ENCODE measurements at places on chromosomes 4 and X.

DNA sequence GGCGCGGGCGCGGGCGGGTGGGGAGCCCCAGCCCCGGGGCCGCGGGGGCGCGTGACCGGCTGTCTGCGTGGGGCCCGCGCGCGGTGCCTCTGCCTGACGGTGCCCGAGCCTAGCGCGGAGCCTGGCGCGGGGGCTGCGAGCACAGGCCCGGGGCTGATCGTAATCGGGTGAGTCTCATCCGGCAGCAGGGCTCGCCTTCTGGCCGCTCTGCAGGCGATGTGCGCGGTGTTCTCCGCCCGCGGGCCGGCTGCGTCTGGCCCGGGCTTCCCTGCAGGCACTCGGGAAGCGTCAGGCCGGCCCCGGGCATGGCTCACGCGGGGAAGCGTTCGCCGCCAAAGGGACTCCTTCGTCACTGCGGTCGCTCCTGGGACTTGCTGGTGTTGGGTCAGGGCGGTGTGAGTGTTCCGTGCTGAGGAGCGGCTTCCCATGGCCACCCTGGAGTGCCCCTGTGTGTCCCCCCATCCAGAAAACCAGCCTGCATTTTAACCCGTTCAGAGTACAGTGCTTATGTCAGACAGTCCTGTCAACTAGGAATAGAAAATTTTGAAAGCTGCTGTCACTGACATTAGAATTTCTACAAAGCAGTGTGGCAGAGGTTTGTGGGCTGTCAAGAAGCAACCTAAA lies 40.6 kb downstream of the FAM149A start:
- DNase-seq = no peak

- no peak for DNase-seq
These were observed 486.2 kb downstream of the TRAM1L1 start for GRCh38 chr4:116598980-116599789.

DNA sequence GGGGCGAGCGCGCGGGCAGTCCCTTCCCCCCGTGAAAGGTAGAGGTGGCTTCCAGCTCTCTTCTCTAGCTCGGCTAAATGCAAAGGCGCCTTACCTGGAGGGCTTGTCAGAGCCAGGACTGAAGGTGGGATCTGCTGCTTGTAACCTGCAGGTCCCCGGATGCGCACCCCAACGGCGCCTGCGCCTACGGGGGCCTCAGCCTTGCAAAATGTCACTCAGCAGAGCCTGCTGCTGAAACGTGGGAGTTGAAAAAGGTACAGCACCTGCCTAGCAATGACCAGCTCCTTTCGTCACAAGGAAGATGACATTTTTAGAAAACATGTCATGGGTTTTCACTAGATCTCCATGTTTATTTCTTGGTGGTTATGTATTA lies 583 bp downstream of the ABHD18 start:
- DNase-seq = peak; percentile 34

GRCh38 chrX:134174859-134175258 lies 62.1 kb upstream of the CCDC160 start:
- DNase-seq = no peak

DNA sequence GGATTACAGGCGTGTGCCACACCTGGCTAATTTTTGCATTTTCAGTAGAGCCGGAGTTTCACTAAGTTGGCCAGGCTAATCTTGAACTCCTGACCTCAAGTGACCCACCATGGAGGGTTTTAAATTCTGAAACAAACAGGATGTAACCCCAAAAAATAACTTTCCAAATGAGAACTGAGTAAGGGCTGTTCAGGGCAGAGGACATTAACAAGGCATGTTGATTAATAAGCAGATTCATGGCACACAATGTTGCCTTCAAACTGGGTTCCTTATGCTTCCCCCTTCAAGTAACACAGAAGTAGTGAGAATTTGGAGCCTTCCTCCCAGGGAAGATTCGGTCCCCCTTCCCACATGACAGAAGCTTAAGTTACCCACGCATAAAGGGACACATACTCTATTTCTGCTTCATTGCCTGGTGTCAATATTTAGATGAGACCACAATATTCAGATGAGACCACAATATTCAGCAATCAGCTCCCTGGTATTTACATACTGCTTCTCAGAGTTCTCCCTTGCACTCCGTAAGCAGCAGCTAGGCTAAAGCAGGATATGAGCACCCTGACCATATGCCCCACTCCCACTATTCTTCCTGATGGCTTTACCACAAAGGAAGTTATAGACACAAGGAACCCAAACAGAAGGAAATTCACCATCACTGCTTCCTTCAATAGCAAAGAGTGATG lies 21.4 kb downstream of the GRSF1 start:
- no peak for DNase-seq

- DNase-seq = no peak
These were observed 42.7 kb downstream of the CCNG2 start for GRCh38 chr4:77199701-77200100.

DNA sequence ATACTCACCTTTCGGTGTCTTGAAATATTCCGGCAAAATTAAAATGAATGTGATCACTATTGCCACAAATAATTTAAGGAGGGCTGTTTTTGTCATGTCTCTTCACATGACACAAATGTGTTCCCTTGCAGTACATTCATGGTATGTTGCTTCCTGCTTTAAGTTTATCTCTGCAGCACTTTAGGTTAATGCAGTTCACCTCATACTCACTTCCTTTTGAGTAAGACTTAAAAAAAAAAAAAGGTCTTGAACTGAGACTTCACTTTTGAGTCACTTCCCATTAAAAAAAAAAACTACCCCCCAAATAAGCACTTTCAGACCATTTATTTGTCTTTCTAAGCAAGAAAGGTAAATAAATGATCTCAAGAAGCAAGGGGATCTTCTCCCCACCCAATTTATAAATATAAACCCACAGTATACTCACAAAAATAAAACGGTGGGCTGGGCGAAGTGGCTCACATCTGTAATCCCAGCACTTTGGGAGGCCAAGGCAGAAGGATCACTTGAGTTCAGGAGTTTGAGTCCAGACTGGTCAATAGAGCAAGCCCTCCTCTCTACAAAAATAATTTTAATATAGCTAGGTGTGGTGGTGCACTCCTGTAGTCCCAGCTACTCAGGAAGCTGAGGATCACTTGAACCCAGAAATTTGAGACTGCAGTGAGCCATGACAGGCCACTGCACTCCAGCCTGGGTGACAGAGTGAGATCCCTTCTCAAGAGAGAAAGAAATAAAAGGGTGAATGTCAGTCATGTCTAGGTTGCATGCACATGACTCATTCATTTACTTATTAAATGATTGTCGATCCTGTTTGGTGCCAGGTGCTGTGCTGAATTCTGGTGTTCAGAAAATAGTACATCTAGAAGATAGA lies at the start of gene TMEM156:
TSS of gene TMEM156 (minus strand) at position 192 of the 868 bp plus-strand sequence. CDS start at position 96, 96 bp downstream.
- DNase-seq = peak; percentile 13

GRCh38 chrX:100413229-100413628 lies 3.2 kb upstream of the PCDH19 start:
- peak; percentile 27 for DNase-seq

GRCh38 chr4:173505924-173506518 lies 24.0 kb downstream of the HAND2 start:
- no peak for DNase-seq

DNA sequence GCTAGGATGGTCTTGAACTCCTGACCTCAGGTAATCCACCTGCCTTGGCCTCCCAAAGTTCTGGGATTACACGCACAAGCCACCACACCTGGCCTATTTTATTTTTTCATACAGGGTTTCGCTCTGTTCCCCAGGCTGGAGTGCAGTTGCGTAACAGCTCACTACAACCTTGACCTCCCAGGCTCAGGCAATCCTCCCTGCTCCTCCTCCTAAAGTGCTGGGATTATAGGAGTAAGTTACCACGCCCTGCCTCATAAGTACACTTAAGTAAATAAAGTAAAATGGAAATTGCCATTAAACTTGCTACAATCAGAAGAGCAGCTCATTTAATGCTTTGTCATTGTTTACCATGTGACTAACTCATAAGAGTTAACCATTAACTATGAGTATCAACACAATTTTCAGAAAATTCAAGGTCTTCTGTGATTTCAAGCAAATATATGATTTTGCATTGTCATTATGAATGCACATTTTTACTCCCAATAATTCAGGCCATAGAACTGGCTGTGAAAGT lies 12.3 kb downstream of the UGDH start:
- DNase-seq = no peak

DNA sequence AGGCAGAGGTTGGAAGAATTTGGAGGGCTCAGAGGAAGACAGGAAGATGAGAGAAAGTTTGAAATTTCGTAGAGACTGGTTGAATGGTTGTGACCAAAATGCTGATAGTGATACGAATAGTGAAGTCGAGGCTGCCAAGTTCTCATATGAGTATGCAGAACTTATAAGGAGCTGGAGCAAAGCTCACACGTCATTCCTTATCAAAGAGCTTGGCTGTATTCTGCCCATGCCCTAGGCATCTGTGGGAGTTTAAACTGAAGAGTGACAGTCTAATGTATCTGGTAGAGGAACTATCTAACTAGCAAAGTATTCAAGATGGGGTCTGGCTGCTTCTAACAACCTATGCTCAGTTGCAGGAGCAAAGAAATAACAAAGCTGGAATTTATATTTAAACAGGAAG lies 102.1 kb downstream of the PCDH18 start:
- no peak for DNase-seq

- DNase-seq = no peak
These were observed 13.4 kb upstream of the NHS start for GRCh38 chrX:17361620-17362019.

GRCh38 chr4:7811536-7812191 lies 128.0 kb downstream of the AFAP1 start:
- DNase-seq = no peak

DNA sequence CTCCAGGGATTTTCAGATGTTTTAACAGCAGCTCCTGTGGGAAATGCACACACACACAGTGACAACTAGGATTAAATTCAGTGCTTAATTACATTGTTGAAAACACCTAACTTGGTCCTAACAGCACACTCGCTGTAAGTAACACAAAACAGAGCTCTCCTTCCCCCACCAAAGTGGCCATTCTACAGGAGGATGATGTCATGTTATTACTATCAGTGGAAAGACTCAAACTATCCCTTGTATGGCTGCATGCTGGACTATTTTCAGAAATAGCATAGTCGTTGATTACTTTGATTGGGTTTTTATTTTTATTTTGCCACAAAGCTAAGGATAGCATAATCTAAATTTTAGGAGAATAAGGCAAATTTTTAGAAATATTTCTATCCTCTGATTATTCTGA lies 406.3 kb downstream of the SPRY1 start:
- DNase-seq = no peak

- DNase-seq = no peak
These were observed 42.9 kb downstream of the PTTG2 start for GRCh38 chr4:38003102-38003501.

GRCh38 chr4:7107166-7107905 lies 39.5 kb upstream of the GRPEL1 start:
- DNase-seq = no peak

DNA sequence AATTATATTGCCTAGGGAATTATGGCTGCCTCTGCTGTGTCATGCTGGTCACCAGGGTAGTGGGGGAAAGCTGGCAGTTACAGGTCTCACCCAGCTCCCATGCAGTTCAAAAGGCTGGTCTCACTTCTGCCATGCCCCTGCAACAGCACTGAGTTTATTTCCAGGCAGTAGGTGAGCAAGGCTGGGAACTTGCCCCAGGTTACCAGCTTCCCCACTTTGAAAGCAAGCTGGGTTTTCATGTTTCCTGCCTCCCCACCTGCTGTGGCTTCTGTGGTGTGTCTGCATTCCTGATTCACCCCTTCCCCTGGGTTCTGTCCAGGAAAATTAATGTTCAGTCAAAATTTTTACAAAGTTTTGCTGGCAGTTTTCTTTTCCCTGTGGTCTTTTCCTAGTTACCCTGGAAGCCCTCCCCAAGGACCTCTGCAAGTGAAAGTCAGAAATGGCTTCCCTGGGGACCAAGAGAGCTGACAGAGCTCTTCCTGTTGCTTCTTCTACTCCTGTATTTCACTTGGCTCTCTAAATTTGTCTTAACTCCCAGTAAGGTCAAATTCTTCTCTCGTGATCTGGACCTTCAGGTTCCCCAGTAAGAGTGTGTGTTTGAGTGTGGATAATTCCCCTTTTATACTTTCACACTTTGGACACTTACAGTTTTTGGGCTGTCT lies 58.5 kb upstream of the AGTR2 start:
- DNase-seq = no peak

GRCh38 chrX:108298165-108298602 lies 140.0 kb downstream of the COL4A6 start:
- DNase-seq = no peak

GRCh38 chr4:35461931-35462659 lies 782.2 kb downstream of the ARAP2 start:
- no peak for DNase-seq

- DNase-seq = no peak
These were observed 288.4 kb upstream of the NRK start for GRCh38 chrX:105533951-105534350.

- DNase-seq = no peak
These were observed 237.8 kb upstream of the ANXA3 start for GRCh38 chr4:78313754-78314120.

DNA sequence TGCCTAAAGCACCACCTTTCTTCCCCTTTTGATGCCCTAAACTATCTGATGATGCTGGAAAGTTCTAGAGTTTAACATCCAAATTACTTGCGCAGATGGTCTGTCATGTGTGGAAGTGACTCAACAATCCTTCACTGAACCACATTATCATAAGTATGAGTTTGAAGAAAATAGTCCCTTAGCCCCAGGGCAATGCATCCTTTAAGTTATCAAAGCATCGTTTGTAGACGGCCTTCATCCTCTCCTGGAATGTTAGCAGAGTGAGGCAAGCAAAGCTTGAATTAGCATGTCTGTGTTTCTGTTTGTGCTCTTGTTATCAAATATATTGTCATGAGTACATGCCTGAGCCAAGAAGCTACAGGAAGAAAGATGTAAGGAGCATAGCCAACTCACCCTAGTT lies 570.9 kb downstream of the MID1IP1 start:
- no peak for DNase-seq

GRCh38 chrX:71578253-71579135 lies at the start of gene GCNA:
GCNA (plus strand) TSS chrX:71578437; CDS start chrX:71580822, 2,385 bp downstream.
- DNase-seq = no peak

DNA sequence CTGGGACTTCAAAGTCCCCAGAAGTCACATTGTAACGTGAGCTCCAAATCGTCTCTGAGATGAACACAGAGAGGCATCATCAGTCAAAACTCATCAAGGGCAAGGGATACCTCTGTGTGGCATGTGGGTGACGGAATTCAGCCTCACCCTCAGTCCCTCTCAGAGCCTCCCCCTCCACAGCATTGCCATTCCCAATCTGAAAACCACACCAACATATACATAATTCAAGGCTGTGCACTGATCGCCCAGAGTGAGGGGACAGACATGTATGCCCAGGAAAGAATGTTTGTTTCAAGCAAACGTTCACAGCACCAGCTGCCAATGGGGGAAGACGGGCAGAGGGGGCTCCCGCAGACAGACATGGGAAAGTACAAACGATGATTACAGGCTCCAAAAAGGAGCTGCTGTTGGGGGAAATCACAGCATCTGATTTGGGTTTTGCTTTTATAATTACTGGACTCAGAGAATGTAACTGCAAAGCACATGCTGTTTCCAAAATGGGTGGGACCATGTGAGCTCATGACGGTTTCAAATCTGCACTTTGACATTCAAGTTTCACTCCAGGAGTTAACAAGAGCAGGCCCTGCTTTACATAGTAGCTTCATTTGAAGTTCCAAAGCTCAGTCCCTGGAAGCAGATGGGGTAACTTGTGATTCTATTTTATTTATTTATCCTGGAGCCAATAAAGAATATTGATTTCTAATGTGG lies 88.3 kb downstream of the CLCN4 start:
- no peak for DNase-seq

All from NCI-H2029 treated with DMSO at 0.1 percent for 48 hours (cell line).